ENCODE measurements at places on chromosomes 6 and 20.

GRCh38 chr6:35962779-35963560 lies 42.1 kb upstream of the SRPK1 start:
- no peak for DNase-seq

GRCh38 chr6:43107344-43108062 lies 31.4 kb downstream of the PTK7 start:
- DNase-seq, result no peak

- DNase-seq, result no peak
Observed at GRCh38 chr6:39820553-39820952, 28.4 kb downstream of the DAAM2 start.

DNA sequence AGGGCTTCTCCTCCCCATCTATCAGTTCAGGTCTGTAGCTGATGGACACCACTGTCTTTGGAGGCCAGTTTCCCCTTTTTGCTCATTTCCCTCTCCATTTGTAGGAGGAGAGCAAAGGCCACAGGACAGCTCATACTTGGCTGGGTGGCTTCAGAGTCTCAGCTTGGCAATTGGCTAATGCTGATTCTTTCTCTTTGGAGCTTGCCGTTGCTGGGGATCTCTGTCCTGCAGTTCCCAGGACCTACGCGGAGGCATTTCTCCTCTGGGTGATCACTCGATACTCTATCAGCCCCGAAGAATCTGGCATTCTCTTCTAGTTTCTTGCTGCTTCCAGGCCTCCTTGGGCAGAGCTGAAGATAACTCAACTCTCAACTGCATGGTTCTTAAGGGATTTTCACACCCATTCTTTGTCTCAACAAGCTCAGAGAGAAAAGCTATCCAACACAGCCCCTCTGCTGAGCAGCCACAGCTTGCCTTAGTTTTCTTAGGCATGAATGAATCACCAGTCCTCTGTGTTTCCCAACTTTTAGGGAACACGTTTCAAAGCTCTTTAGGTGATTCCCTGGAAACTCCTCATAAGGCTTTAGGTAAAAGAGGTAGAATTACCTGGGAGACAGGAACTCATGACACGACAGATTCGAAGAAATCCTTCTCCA lies 19.2 kb upstream of the SSR1 start:
- no peak for DNase-seq

DNA sequence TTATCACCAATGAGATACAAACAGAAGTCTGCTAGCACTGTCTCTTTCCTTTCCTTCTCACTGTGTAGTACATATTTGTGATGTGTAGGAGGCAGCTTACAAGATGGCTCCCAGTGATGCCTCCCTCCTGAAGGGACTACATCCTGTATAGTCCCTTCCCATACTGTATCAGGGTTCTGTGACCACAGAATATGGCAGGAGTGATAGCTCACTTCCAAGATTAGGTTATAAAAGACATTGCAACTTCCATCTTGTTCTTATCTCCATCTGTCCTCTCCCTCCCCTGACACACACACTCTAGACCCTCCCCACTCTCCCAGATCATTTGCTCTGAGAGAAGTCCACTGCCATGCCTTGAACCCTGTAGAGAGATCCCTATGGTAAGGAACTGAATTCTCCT lies 38.0 kb downstream of the SESN1 start:
- DNase-seq, result no peak

DNA sequence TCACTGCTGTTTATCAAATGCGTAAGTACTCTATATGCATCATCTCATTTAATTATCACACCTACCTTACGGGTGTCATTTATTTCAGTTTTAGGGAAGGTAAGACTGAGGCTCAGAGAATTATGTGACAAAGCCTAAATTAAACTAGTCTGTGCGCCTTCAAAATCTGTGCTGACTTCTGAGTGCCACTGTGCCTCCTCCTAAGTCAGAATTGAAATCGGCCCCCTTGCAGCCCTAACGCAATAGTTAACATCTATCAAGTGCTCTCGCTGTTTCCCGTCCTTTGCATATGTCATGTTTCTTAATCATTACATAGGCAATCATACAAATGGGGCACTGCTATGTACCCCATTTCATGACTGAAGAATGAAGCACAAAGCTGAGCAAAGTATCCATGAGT lies 79.0 kb upstream of the PDE10A start:
- DNase-seq, result no peak

DNA sequence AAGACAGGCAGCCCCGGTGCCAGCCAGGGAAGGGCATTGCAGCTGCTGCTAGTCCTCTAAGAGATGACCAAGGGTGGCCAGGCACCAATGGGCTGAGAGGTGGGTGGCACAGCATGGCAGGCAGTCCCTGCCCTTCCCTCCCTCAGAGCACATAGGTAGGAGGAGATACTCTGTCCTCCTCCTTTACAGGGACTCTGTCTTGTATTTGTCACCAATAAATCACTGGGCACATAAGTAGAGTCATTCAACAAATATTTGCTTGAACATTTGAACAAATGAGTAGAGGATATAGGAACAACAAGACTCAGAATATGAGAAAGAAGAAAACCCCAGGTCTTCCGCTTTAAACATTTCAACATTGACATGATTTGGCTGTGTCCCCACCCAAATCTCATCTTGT lies 69.4 kb upstream of the CLDN20 start:
- DNase-seq, result no peak

- DNase-seq, result no peak
Observed at GRCh38 chr6:166306378-166307081, 1.7 kb downstream of the PRR18 start.

- DNase-seq, result no peak
Observed at GRCh38 chr6:34350137-34350933, 42.1 kb downstream of the NUDT3 start.

DNA sequence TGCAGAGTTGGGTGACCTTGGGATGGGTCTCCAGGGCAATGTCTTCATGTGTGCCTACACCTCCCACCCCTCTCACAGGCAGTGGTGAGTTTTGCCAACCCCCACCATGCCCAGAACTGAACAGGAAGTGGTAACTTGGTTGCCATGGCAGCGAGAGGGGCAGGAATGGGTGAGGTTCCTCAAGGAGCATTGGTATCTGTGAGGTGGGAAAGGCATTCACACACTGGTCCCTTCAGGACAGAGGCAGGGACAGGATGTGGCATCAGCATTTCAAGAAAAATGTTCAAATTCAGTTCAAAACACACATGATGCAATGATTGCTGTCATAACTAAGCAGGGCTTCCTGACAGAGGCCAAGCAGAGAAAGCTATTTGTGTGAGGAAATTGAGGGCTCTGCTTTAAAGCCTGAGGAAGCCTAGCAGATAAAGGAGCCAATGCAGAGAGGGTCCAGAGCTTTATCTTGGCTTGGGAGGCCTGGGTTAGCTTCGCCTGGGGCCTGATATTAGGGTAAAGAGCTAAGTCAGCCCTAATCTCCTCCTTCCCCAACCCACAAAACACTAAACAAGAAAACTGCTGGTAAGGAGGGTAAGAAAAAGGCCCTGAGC lies 551 bp downstream of the TREML2 start:
- no peak for DNase-seq

- DNase-seq, result no peak
Observed at GRCh38 chr6:14903176-14904038, 342.5 kb upstream of the JARID2 start.

GRCh38 chr20:44171775-44172571 lies 15.0 kb downstream of the JPH2 start:
- no peak for DNase-seq

DNA sequence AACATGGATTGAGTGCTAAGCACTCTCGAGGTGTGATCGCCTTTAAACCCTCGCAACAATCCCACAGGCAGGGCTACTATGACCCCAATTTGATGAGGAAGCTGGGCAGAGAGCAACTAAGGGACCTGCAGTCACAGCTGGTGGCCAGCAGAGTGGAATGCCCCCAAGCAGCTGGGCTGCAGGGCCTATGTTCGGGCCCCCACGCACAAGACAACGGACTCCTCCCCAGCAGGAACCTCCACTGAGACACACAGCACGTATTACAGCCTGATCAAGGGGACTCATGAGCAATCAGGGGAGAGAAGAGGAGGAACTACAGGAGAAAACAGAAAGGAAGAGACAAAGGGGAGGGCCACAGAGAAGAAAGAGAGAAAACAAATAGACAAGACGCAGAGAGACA lies 21.7 kb downstream of the CST7 start:
- DNase-seq, result no peak

DNA sequence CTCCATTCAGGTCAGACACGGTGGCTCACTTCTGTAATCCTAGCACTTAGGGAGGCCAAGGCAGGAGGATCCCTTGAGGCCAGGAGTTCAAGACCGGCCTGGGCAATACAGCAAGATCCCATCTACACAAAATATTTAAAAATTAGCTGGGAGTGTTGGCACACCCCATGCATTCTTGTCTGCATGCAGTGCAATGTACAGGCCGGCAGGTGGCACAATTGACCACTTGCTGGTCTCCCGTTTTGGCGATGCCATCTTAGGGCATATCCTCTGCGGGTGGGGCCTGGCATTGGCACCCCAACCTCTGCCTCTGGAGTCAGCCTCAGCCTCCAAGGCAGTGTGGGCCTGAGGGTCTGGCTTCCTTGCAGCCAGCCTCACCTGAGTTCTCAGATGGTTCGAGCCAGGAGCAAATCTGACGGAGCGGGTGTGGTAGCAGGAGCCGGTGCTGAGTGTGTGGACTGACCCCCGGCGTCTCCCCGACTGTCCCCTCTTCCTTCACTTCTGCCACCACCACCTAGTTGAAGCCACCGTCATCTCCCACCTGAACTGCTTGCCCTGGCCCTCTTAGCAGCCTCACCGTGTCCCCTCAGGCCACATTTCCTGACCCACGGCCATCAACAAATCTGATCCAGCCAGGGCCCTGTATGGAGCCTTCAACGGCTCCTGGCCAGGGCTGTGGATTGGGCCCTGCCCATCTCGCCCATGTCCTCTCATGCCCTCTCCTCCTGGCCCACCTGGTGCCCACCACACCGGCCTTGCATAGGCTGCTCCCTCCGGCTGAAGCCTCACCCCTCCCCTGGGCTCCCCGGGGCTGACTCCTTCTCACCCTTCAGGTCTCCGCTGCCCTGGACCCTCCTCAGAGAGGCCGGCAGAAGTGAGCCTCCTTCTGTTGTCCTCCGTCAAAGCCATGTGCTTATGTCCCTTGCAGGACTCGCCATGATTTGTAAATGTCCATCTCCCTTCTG lies 44.0 kb downstream of the EFCAB8 start:
- peak; percentile 70 for DNase-seq

DNA sequence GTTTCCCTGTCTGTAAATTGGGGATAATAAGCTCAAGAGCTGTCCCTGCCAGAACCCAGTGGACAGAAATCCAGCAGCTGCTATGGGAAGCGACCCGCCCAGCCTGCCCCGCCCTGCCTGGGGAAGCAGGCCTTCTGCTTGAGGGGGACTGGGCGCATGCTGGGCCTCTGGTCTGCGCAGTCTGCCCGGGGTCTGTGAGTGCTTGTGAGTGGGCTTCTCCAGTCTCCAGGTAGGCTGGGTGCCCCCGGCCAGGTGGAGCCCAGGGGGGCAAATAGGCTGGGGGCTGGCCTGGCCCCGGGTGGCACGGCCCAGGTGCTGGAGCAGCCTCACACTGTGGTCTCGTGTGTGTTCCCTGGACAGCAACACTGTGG lies 648 bp upstream of the RBBP8NL start:
- DNase-seq, result no peak

DNA sequence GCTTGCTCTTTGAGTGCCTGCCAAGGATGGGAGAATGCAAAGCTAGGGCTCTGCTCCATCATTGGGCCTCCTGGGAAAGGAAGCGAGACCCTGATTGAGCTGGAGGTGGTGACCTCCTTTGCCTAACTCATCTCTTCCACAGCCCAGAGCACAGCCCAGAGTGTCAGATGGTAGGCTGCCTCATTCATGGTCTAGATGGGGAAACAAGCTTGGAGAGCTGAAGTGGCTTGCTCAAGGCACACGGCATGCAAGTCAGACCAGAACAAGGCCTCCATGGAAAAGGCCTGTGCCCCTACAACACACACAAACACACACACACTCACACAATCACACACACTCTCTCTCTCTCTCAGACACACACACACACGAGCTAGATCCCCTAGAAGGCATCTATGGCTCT lies 17.5 kb downstream of the TGM3 start:
- DNase-seq, result no peak

- DNase-seq, result no peak
Observed at GRCh38 chr20:47244451-47244850, 112.0 kb downstream of the ZMYND8 start.

- DNase-seq, result no peak
Observed at GRCh38 chr6:134381959-134382358, 64.0 kb upstream of the SGK1 start.

DNA sequence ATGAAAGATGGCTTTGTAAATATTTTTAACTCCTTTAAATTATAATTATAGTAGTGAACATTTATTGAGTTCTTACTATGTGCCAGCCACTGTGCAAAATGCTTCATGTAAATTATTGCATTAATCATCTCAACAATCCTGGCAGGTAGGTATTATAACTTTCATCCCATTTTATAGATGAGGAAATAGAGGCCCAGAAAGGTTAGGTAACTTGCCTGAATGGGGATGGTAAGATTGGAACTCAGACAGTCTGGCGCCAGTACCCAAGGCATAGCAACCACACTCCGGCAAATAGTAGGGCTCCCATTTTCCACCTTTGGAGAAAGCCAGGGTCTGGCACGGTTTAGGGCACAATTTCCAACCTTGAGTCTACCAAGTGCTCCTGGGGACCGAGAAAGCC lies 129.8 kb downstream of the VEGFA start:
- no peak for DNase-seq

DNA sequence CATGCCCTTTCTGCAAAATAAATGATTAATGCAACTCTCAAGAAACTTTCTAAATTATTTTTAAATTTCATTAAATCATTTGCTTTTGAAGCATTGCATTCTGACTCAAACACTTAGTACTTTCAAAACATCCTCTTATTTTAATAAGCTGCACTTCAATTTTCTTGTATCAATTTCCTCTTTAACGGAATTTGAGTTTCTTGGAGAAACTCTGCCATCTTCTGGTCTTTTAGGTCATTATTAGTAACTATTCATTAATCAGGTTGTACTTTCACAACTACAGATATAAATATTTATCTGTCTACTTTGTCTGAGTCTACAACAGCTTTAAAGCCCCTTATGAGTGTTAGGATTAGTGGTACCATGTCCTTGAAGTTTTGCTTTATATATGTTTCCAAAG lies 30.2 kb downstream of the TMX4 start:
- DNase-seq, result no peak

All from HEK293T (cell line).